ENCODE measurements at places on chromosomes 4 and X.

DNA sequence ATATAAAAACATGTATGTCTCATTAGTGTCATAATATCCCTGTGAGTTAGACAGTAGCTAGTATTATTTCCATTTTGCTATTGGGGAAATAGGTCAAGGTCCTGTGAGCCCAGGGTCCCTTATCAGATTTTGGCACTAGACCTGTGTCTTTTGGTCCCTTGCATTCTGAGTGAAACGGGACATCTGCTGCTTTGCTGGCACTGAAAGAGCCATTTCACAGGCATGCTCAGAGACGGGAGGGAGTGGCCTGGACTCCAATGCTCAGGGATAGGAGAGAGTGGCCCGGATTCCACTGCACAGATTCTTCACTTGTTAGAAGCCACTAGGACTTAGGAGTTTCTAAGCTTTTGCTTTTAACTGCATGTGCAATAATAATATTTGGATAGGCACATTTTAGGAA is 177.2 kb downstream of the TSPAN5 start:
- no peak for DNase-seq

- DNase-seq = no peak
Observed at GRCh38 chrX:83419030-83419792, 88.9 kb upstream of the POU3F4 start.

- no peak for DNase-seq
Observed at GRCh38 chr4:185809533-185810071, 2.4 kb downstream of the SORBS2 start.

- DNase-seq = no peak
Observed at GRCh38 chr4:78749972-78750727, 26.0 kb upstream of the BMP2K start.

- no peak for DNase-seq
Observed at GRCh38 chr4:1298461-1298860, 8.8 kb downstream of the MAEA start.

- DNase-seq = no peak
Observed at GRCh38 chrX:23952984-23953907, 45.4 kb downstream of the CXorf58 start.

- DNase-seq = no peak
Observed at GRCh38 chrX:118990512-118991227, 16.3 kb downstream of the LONRF3 start.

- no peak for DNase-seq
Observed at GRCh38 chrX:123487236-123487635, 245.6 kb downstream of the THOC2 start.

GRCh38 chr4:125734504-125734903 is 419.7 kb downstream of the FAT4 start:
- no peak for DNase-seq

DNA sequence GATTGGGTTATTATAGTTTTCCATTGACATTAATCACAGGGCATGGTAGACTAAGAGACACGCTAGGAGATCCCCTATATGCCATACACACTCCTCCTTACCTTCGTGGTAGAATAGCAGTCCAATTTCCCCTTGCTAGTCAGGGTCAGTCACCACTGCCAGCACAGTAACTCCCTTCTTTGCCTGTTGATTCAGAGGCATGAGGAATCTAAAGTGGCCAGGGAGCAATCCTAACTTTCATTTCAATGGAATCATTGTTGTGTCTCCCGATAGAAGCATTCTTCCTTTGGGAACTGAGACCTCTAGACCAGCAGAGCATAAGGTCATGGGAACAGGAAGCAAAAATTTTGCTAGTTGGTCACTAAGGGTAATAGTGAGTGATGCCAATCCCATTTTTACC is 51.1 kb downstream of the COL25A1 start:
- DNase-seq = no peak

DNA sequence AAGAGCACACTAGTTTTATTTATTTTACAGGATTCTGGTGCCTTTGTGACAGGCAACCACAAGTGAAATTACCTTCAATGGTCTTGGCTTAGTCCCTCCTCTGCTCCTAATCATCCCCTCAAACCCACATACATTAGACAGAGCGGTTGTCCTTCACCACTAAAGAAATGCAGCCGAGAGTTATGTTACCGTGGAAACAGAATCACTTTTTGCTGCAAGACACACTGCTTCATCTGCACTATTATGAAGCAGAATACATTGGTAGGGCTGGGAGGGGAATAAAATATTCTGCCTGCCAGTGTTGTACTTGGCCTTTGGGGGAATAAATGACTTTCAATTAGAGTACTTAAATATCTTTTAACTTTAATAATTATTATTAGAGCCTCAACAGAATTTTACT is 75.2 kb downstream of the ARHGEF38 start:
- no peak for DNase-seq
